NCI-H187 (cell line): ENCODE measurements at places on chromosomes 13 and 19.
A peak's percentile ranks its signal among the peaks of the same experiment; 100 is the strongest.

GRCh38 chr19:12140545-12141404 lies 625 bp upstream of the ZNF20 start:
- peak; percentile 75 for DNase-seq

DNA sequence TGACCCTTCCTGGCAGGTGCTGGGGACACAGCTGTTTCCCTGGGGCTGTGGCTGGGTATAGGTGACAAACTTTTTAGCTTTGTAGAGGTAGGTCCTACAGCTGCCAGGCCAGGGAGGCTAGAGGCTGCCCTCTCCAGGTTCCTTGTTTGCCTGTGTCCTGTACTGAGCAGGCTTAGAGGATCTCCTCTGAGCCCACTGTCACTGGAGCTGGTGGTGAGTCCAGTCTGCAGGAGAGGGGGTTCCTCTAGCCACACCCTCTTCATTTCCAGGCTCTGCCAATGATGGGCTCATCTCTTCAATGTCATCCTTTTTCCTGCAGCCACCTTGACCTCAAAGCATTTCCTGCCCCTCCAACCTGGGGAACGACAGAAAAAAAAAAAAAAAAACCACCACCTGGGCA lies 12.6 kb upstream of the RAB11B start:
- DNase-seq, result no peak

GRCh38 chr19:41144403-41144802 lies 30.2 kb downstream of the CYP2F1 start:
- DNase-seq, result no peak

DNA sequence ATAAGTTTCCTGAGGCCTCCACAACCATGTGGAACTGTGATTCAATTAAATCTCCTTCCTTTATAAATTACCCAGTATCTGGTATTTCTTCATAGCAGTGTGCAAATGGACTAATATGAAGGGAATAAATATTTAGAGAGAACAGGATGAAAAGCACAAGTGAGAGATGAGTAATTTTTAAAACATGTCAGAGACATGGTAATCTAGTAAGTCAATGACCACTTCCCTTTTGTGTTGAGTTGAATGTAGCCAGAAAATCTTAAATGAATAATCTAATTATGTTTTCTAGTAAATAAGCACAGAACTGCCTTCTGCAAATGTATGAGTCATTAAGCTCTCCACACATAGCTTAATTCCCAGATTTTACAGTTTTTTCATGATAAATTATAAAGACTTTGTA lies 524.1 kb upstream of the SLITRK5 start:
- no peak for DNase-seq

DNA sequence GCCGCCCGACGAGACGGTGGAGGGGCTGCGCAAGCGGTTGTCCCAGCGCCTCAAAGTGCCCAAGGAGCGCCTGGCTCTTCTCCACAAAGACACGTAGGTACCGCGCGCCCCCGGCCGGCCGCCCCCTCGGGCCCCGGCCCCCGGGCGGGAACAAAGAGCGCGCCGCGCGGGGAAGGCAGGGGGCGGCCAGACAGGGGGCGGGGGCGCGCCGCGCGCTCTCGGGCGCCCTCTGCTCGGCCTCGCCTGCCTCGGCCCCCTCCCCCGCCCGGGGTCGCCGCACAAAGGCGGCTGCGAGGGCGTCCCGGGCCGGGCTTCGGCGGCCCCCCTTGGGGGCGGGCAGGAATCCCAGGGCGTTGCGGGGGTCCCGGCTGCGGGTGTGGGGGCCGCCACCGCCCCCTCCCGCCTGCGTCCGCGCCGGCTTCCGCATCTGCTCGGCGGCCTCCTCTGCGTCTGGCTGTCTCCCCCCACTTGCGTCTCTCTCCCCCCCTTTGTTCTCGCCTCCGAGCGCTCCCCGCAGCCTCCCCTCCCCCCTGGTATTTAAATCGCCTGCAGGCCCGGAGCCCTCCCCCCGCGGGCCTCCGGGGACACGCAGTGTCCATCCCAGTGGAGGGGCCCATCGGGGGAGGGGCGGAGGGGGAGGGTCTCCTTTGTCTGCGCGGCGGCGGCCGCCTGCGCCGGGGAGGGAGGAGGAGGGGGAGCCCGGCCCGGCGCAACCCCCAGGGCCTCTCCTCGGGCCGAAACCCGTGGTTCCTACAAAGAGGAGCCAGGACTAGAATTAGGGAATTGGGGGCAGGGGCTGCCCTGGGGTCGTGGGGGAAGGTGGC lies 2.3 kb downstream of the MIDN start:
- DNase-seq, result no peak

GRCh38 chr19:19595171-19595701 lies 23.3 kb downstream of the PBX4 start:
- no peak for DNase-seq

GRCh38 chr13:40109351-40109844 lies 453.9 kb downstream of the COG6 start:
- DNase-seq, result no peak

DNA sequence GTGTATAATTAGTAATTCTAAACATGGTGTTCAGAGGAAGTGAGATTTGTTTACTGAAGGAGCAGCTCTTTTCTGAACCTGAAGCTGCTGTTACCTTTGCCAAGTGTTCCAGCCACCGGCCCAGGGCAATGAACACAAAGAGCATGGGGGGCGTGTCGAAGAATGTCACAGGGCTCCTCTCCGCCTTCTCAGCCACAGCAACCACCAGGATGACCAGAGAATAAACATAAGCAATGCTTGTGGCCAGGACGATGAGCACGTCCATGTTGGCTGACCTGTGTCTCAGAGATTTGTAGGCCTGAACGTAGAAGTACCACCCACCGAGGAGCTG lies 53.1 kb downstream of the ATP7B start:
- DNase-seq, result no peak

DNA sequence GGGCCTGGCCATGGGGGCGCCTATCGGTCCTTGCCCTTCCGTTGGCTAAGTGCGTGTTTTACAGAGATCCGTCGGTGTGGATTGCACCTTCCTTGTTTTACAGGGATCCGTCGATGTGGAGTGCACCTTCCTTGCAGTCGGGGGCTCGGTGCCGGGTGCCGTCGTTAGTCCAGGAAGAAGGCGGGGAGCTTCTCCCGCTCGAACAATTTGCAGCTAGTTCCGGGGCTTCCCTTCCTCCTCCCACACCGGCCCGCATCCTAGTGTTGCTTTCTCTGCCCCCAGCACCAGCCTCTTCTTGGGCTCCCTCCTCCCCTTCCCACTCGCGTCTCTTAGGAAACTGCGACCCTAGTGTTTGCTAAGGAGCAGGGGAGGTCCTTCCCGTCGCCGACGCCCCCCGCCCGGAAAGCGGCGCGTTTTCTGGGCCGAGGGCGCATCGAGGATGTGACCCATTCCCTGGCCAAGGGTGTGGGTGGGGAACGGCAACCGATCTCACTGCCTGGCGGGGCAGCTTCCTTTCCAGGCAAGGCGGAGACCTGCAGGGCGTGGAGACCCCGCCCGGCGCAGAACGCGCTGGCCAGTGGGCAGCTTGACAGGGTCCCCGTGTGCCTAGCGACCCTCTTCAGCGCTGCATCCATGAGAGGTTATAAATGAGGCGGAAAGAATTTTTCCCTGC lies 75.7 kb upstream of the ZNF91 start:
- no peak for DNase-seq

- DNase-seq, result no peak
These were observed 888 bp downstream of the NOTCH3 start for GRCh38 chr19:15199661-15200552.

GRCh38 chr13:101919541-101920181 lies 467.2 kb downstream of the ITGBL1 start:
- no peak for DNase-seq

DNA sequence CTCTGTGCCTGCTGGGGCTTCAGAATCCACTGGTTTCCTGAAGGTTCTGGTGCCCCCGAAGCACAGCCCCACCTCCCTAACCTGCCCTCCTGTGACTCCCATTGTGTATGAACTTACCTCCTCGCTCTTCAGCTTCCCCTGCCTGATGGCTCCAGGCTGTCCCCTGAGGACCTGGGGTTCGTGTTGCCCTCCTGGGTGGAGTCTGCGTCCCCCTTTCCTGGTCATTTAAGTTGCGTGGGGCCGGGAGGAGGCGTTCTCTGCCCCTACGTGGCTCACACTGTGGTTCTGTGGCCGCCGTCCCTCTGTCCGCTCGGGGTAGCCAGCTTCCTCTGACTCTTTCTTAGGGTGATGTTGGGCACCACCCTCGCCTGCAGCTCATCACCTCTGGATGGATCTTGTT lies 13.9 kb downstream of the TFDP1 start:
- no peak for DNase-seq

DNA sequence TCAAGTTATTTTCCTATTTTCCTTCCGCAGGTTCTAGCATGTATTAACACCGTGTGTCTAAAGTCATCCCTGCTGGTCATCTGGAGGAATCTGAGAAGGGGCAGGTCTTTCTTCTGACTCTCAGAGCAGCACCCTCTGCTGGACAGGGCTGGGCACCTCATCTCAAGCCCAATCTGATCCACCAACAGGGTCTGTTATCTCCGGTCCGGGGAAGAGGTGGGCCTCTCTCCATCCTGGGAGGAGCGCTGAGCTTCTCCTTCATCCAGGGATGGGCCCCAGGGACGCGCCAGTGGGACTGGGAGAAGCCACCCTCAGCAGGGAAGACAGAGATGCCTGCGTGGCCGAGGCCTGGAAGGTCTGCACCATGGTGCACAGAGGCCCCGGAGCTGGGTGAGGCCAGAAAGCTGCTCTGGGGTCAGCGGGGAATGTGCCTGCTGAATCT lies 26.0 kb upstream of the ZNF331 start:
- peak; percentile 13 for DNase-seq

DNA sequence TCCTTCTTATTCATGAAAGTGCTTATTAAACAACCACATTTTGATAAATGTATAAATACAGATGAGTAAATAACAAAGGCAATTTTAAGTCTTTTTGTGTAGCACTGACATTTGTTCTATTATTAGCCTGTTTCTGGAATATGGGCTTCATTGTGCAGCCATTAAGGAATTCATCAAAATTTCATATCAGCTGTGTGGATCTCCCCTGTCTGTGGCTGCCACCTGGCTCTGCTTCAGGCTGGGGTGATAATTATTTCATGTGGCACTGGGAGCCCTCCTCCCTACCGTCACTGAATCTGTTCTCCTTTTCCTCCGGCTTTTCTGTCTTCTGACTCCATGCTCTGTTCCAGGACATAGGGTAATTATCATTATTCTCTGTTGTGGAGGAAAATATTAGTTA lies 57.1 kb downstream of the LMO7 start:
- DNase-seq, result no peak

DNA sequence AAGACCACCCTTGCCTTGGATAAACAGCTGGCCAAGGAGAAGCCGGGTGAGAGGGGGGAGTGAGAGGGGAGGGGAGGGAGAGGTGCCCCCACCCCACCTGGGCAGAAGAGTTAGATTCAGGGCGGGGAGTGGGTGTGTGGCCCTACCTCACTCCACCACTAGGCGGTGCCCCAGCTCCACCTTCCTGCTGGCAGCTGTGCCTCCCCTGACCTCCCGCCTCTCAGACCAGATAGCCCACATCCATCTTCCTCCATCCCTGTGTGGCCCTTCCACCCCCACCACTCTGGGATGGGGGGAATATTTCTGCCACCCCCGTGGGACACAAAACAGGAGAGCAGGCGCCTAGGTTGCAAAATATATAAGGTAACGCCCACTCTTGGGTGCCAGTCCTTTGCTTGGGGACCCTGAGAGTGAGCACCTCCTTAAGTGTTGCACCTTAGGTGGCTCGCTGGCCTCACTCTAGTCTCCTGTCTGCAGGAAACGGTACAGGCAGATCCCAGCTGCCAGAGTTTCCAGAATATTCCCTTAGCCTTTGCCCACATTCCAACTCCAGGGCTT lies 13.8 kb upstream of the EHD2 start:
- DNase-seq, result peak; percentile 6

- no peak for DNase-seq
These were observed 14.0 kb upstream of the URI1 start for GRCh38 chr19:29927944-29928625.
